ENCODE measurements at places on chromosomes 1 and 21.

- no peak for DNase-seq
Observed at GRCh38 chr1:22717037-22717760, 6.6 kb downstream of the EPHB2 start.

DNA sequence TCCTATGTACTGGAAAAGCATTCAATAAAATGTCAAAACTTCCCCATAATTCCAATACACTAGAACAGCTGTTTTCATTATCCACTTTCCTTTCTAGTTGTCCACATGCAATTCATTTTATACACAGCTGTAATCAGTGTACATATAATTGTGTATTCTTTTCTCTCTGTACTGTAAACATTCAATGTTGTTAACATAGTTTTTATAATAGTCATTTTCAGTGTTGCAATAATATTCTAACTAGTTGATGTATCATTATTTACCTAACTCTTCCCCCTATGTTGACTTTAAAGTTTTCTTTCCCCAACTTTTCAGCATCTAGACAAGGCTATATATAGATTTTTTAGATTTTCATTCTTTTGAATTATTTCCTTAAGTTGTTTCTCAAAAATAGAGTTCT lies 44.4 kb downstream of the DIPK1A start:
- DNase-seq: no peak

- DNase-seq: no peak
Observed at GRCh38 chr1:26003262-26003661, 5.4 kb upstream of the PAFAH2 start.

DNA sequence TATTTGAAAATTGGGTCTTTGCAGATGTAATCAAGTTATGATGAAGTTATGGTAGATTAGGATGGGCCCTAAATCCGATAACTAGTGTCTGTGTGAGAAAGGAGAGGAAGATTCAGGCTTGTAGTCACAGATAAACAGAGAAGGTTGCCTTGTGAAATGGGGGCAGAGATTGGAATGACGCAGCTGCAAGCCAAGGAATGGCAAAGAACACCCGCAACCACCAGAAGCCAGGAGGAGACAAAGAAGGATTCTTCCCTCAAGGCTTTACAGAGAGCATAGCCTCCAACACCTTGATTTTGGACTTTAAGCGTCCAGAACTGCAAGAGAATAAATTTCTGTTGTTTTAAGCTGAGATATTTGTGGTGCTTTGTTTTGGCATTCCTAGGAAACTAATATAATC lies 35.4 kb upstream of the COL24A1 start:
- DNase-seq: no peak

DNA sequence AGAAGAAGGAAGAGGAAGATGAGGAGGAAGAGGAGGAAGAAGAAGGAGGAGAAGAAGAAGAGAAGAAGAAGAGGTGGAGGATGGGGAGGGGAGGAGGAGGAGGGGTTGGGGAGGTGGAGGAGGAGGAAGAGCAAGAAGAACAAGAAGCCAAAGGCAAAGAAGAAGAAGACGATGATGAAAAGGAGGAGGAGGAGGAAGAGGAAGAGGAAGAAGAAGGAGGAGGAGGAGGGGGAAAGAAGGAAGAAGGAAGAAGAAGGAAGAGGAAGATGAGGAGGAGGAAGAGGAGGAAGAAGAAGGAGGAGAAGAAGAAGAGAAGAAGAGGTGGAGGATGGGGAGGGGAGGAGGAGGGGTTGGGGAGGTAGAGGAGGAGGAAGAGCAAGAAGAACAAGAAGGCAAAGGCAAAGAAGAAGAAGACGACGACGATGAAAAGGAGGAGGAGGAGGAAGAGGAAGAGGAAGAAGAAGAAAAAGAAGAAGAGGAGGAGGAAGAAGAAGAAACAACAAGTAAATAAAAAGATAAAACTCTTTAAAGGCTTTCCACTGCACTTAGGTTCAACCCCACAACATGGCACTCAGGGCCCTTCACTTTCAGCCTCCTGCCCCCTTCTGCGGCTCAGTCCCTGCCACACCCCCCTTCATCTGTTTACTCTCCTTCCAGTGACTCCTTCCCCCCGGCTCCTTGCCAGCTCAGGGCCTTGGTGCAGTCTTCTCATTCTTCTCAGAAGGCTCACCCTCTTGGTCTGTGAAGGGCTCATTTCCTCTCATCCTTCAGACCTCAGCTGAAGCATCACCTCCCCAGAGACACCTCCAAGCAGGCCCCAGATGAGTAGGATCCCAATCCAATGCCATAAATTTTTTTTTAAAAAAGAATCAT lies 114.0 kb downstream of the KCNN3 start:
- no peak for DNase-seq

- DNase-seq: no peak
Observed at GRCh38 chr1:153368495-153368894, 6.9 kb downstream of the S100A12 start.

GRCh38 chr1:164658864-164659263 lies 99.9 kb downstream of the PBX1 start:
- DNase-seq: no peak

- peak; percentile 47 for DNase-seq
Observed at GRCh38 chr1:159921251-159921650, 4.1 kb downstream of the TAGLN2 start.

- DNase-seq: no peak
Observed at GRCh38 chr1:25922971-25923552, 16.8 kb upstream of the STMN1 start.

Measured in CD4-positive, alpha-beta T cell treated with Interleukin-15 for 4 hours (primary cell).